ENCODE measurements at places on chromosomes 7 and 10.
A peak's percentile ranks its signal among the peaks of the same experiment; 100 is the strongest.

DNA sequence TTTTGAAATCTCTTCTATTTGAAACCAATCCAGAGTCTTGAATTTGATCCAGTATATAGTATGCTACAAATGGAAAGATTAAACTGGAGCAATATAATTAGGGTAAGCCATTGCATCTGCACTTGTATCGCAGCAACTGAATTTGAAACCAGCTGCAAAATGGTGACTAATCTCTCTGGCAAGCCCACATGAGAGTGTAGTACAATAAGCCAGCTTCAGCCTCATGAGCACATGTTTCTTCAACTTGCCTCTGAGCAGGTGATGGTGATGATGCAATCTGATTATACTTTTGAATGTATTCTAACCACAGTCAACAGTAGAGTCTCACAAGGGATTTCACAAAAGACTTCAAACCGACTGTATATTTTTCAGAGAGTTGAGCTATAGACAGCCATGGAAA, 829 bp upstream of the RPA3 start:
- DNase-seq = peak; percentile 83

- DNase-seq = no peak
These were observed 287.5 kb upstream of the KLF14 start for GRCh38 chr7:131021460-131021859.

- no peak for DNase-seq
These were observed 6.0 kb downstream of the MRPL43 start for GRCh38 chr10:100981178-100981772.

DNA sequence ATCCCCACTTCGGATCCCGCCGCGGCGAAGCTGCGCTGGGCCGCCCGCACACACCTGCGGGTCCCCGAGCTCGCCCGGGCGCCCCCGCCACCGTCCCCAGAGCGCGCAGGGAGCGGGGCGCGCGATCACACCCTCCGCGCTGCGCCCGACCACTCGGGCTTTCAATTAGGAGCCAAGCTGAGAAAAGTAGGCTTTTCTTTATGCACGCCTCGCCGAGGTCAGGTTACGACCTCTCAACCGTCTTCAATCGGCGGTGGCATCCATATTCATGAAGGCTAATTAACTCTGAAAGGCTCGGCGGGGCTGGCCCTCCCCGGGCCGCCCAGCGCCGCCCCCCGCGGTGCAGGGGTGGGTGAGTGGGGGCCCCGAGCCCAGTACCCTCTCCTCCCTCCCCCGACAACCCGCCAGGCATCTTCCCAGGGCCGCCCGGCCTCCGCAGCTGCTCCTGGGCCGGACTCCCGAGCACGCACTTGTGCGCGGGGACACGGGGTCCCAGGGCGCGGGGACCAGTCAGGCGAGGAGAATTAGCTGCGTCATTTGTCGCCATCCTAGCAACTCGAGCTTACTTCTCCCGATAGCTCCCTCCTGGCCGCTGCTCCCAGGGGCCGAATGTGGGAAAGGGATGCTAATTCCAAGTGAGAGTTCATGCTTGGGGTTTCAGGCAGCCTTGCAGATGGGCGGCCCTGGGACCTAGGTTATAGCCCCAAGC, 155.5 kb upstream of the LYZL2 start:
- peak; percentile 63 for DNase-seq

DNA sequence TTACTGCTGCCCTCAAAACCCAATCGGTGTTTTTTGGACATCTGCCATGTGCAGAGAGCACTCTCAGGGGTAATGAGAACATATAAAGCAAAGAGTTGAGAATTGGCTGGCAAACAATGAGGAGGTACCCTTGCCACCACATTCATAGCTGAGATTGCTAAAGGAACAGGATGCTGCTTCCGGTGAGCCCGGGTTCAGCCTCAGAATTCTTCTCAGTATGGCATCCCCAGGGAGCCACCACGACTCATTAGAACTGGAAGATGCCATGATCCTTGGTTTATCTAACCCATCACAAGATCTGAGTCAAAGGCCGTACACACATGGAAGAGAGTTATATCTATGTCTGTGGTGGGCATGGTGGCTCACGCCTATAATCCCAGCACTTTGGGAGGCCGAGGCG, 174.4 kb downstream of the ARID5B start:
- DNase-seq = no peak

DNA sequence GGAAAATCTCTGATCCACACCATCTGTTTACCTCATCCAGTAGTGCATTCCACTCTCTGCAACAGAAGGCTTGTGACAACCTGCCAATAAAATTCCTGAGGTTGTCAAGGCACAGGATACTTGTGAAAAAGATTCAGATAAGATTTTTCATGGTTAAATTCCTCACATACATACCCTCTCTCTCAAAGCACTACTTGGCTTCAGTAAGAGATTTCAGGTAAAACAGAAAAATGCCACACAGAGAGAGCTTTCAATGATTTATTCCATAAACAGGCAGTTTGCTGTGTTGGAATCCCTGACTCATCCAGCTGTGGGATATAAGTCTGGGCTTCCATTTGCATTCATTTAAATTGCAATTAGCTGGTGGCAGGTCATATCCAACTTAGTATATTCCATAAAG, 99.7 kb upstream of the CAV2 start:
- peak; percentile 20 for DNase-seq

DNA sequence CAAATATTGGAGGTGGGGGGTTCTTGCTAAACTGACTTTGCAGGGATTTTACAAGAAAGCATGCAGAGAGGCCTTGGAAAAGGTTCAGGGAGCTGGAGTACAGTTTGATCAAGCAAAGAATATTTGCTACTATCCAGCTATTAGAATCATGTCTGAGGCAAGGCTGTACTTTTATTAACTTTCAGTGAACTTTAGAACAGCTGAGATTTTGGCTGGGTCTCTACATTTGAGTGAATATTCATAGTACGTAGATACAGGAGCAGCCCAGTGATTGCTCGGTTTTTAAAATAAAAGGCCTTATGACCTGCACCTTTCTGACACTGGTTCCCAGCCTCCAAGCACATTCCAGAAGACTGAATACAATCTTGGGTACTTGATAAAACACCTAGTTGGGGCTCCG, 496.8 kb upstream of the AKR1E2 start:
- no peak for DNase-seq

DNA sequence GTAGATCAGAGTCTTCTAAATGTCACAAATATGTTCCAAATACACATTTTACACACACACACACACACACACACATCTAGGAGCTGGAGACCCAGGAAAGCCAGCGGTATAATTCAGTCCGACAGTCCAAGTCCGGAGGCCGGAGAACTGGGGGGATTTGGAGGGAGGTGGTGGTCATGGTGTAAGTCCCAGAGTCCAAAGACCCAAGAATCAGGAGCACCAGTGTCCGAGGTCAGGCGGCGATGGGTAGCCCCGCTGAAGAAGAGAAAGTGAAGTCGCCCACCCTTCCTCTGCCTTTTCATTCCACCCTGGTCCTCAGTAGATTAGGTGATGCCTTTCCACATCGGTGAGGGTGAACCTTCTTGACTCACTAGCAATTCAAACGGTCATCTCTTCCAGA, 154.8 kb downstream of the CAMK1D start:
- no peak for DNase-seq

DNA sequence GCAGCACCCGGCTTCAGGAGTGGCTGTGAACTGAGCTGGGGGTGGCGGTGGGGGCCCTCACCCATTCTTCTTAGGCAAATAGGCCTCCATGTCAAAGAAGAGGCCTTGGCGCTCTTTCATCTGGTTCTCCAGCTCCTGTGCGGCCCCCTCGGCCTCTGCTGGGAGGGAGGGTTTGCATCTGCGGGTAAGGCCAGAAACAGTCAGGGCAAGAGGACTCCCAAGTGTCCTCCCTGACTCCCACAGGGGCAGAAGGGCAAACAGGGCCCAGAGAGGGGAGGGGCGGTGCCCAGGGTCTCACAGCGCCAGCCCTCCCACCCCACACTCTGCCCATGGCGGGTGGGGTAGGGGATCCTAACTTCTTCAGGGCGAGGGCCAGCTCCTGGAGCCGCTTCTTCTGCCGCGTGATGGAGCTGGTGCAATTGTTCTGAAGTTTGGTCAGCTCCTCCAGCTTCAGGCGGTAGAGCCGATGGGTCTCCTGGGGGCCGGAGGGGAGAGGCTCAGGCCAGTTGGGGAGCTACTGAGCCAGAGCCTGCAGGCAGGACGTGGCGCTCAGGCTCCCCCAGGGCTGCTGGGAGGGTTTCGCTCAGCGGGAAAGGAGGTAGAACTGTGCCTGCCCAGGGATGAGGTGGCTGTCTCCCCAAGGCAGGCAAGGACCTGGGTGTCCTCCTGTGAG, 2.2 kb downstream of the TMEM120A start:
- DNase-seq = no peak

Data from stromal cell of bone marrow (primary cell).